ENCODE measurements at places on chromosomes 16 and 17.

DNA sequence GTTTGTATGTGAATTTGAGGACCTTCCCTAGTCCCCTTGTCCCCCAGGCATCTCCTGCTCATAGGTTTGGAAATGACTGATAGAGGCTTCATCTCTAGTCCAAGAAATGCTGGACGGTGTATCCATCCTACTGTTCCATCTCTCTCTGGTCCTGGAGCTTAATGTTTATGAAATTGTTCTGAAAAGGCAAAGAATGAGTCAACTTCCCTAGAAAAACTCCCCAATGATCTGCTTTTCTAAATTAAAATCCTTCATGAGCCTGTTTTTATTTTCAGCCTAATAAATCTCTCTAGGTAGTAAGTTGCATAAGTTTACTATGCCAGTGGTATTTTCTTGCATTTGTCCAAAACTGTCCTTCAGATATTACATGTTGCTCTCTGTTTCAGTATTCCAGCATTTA is 2.1 kb upstream of the IGSF6 start:
- no peak for DNase-seq

GRCh38 chr16:65908568-65908967 is 457.9 kb upstream of the CDH5 start:
- DNase-seq, result no peak

DNA sequence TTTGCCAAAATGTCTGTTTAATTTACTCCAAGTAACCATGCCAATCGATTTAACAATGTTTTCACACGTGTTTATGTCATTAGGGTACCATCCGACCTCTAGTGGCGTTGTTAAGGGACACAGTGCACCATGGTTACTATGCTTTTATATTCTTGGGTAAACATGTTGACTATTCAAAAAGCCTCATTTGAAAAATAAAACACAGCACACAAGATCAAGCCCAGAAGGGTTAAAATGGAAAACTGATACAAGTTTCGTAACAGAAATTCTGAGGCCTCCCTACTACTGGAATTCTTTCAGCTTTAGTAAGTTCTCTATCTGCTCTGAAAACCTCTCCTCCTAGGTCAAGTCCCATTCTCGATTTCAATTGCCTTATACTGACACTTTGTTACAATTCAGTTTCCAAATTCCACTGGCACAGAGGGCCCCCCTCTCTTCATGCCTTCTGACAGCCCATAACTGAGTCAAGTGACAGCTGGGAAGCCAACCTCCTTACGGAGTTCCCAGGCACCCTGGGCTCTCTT is 2.1 kb downstream of the CFAP20 start:
- DNase-seq, result no peak

DNA sequence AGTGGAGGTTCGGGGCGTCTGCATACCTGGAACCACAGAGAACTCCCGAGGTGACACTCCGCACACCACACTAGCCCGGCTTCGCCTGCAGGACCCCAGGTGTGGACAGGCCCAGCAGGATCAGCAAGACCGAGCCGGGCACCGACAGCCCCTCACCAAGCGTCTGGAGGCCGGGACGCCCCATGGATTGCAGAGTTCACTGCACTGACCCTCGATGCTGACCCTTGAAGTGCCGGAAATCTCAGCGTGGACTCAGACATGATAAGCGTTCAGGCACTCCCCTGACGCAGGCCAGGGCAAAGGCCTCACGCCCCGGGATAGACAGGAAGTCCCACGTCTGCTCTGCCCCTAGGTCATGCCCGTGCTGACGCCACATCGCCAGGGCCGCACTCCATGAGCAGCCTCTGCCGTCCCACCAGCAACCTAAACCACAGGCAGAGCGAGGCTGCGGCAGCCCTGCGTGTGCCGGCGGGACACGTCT is 26.0 kb downstream of the ACSF3 start:
- no peak for DNase-seq

- no peak for DNase-seq
Observed at GRCh38 chr17:51819341-51820219, 338.9 kb downstream of the CA10 start.

- no peak for DNase-seq
Observed at GRCh38 chr17:57550016-57550415, 195.1 kb downstream of the CCDC182 start.

- DNase-seq, result no peak
Observed at GRCh38 chr16:84988328-84989080, 22.8 kb downstream of the ZDHHC7 start.

GRCh38 chr17:77214328-77214727 is 73.6 kb downstream of the SEC14L1 start:
- no peak for DNase-seq
